ENCODE measurements at places on chromosomes 4 and X.
A peak's percentile ranks its signal among the peaks of the same experiment; 100 is the strongest.

DNA sequence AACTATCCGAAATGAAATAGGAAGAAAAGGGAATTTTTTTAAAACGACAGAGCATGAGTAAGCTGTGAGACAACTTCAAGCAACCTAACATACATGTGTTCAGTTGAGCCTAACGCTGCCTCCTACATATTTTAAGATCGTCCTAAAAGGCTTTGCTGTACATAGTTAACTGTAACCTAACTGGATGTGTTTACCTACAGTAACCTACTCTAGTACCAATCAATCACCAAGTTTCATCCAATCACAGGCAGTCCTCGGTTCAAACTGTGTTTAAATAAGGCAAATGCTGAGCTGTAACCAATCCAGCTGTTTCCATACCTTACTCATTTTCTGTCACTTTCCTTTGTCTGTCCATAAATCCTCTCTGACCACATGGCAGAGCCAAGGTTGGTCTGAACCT is 17.1 kb downstream of the RCHY1 start:
- DNase-seq = no peak

- no peak for DNase-seq
Measured at GRCh38 chr4:127217586-127218229, 415.0 kb upstream of the INTU start.

- DNase-seq = no peak
Measured at GRCh38 chr4:78862314-78862737, 76.9 kb downstream of the PAQR3 start.

GRCh38 chr4:158760866-158761265 is 8.0 kb upstream of the FNIP2 start:
- DNase-seq = no peak

DNA sequence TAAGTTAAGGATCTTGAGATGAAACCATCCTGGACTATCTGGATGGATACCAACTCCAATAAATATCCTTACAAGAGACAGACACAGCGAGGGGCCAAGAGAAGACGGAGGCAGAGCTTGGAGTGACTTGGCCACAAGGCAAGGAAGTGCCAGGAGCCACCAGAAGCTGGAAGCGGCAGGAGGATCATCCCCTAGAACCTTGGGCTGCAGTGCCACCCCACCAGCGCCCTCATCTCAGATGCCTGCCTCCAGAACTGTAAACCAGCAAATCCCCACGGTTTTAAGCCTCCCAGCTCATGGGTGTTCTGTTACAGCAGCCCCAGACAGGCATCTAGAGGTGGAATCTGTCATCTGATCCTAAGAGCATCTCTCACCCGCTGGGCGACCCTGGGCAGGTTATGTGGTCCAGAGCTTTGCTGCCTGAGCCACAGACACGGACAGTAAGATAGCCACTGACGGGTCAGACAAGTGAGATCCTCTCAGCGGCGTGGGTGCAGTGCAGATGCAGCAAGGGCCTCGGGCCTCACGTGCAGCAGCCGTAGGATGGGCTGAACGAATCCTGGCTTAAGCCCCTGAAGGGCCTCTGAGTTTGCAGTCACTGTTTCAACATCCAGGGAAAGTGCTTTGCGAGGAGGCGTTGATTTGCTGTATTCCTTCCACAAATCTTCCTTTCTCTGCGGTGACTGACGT is 25.1 kb upstream of the MXD4 start:
- no peak for DNase-seq

GRCh38 chr4:139018501-139018900 is 2.9 kb downstream of the NOCT start:
- DNase-seq = no peak

- no peak for DNase-seq
Measured at GRCh38 chr4:159455675-159456237, 352.9 kb downstream of the RAPGEF2 start.

DNA sequence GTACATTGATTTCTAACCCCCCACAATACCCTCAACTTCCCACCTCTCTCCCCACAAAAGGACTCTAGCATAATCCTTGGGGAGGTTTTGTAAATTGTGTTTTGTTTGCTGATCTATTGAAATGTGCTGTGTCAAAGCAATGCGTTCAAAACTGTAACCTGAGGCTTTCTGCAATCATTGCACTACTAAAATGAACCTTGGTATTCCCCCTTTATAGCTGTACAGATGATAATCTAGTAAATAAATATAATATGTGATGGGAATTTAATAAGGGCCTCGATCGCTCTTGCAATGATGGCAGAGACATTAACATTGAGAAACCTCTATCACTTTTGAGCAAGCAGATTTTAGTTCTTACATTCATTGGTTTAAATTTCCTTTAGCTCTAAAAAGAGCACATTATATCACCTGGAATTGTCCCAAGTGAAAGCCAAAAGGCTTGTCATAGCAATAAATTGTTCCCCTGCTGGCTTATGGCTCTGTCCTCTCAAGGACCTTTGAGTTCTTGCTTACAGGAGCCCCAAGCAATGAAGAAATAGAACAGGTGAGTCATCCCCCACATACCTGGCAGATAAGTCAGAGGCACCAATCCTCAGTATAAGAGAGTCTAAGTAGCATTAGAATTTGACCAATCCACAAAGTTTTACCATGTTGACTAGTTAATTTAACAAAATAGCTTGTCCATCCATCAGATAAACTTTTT is 18.4 kb upstream of the ACE2 start:
- no peak for DNase-seq

- DNase-seq = no peak
Measured at GRCh38 chr4:174503079-174503715, 19.1 kb downstream of the HPGD start.

GRCh38 chrX:103363046-103363445 is 6.7 kb downstream of the TCEAL9 start:
- no peak for DNase-seq

DNA sequence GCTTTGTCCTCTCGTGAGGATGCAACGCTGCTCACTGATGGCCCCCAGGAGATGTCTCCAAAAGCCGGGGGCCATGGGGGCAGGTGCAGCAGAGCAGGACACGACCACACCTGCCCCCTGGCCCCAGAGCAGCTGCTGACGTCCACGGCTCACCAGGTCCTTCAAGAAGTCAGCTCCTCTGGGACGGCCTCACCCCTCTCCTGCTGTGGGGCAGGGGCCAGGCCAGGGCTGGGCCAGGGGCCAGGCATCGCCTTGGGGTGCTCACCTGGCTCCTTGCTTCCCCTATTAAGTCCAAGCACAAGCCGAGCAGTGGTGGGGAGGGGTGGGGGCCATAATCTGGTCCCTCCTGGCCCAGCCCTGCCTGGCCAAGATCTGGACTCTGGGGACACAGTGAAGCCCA is 28.6 kb upstream of the MXD4 start:
- DNase-seq = no peak

GRCh38 chr4:8315435-8316250 is 46.1 kb downstream of the HTRA3 start:
- DNase-seq = peak; percentile 69

DNA sequence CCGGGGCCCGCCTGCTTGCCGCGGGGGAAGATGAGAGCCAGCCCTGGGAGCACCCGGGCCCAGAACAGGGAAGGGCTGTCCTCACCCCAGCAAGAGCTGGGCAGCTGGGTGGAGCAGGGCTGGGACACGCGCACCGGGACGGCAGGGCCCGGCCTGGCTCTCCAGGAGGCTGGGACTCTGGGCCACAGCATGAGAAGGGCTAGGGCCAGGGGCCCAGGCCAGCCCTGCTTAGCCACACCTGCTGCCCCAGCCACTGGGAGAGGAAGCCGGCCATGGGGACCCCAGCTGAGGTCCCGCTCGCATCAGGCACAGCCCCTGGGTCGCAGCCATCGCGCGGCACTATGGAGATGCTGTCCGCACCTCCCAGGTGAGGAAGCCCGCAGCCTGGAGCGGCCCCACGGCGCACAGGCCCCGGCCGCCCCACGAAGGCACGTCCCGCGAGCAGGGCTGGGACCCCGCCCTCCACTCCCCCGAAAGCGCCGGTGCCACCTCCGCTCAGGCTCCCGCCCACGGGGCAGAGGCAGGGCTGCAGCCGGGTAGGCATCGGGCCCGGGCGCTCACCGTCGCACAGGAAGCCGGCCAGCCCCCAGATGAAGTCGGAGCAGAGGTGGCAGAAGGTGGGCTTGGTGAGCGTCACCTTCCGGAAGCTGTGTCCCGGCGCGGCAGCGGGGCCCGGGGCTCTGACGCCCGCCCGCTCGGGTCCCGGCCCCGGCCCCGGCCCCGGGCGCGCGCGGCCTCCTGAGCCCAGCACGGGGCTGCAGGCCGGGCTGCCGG is 531 bp downstream of the DGKQ start:
- DNase-seq = no peak

DNA sequence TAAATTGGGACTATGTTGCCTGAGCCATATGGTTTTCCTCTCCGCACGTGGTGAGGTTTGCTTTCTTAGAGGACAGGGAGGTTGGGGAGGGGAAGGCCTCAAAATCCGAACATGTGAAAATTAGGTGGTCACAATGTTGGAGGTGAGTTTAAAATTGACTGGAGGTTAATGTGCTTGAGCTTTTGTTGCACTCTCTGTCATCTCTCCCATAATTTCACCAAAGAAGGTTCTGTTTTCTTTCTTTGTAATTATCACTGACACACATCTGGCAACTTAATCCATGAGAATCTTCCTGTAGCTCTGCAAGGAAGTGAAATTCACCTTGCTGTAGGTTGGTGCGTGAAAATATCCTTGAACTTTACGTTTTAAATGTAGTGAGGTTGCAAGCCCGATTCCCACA is 225.5 kb downstream of the PDGFC start:
- DNase-seq = no peak

GRCh38 chr4:56958111-56958517 is 19.3 kb downstream of the NOA1 start:
- peak; percentile 91 for DNase-seq

All from coronary artery (tissue), 2 donors.